D721Med (cell line): ENCODE measurements at places on chromosomes 6 and 20.

DNA sequence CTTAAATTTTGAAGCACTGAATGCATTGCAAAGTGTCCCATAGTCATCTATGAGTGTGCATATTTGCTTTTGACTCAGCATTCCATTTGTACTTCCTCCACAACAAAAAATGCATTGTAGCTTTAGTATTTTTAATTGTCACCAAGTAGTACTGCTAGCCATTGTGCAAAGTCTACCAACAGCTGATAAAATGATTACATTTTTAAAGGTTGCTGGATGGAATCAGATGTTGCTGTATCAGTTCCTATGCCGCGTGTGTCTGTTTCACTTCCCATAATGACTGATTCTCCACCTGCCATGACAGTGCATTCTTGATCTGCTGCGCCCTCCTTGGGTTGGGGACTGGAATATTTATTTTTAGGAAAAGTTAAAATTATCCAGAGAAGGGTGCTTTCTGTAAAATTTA is 41.2 kb downstream of the SLX4IP start:
- no peak for DNase-seq

- DNase-seq: no peak
Measured at GRCh38 chr6:108707328-108707976, 140.8 kb upstream of the ARMC2 start.

GRCh38 chr6:31495580-31495979 is 2.4 kb upstream of the MICB start:
- no peak for DNase-seq

DNA sequence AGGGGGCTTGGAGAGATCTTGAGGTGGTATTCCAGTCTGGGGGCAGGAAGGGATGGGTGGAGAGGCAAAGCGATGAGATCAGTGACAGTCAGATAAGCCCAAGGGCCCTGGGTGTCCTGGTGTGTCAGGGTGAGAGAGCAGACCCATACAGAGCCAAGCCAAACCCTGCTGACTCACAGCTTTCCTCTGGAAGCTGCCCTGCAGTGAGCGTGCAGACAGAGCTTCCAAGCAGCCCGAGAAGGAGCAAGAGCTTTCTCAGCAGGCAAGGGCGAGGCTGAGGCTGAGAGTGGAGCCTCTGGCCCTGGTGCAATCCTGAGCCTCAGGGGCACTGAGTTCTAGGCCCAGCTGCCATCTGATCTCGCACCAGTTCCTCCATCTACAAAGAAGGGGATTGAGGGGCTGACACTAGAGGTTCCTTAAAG is 91.1 kb upstream of the HIVEP1 start:
- no peak for DNase-seq

DNA sequence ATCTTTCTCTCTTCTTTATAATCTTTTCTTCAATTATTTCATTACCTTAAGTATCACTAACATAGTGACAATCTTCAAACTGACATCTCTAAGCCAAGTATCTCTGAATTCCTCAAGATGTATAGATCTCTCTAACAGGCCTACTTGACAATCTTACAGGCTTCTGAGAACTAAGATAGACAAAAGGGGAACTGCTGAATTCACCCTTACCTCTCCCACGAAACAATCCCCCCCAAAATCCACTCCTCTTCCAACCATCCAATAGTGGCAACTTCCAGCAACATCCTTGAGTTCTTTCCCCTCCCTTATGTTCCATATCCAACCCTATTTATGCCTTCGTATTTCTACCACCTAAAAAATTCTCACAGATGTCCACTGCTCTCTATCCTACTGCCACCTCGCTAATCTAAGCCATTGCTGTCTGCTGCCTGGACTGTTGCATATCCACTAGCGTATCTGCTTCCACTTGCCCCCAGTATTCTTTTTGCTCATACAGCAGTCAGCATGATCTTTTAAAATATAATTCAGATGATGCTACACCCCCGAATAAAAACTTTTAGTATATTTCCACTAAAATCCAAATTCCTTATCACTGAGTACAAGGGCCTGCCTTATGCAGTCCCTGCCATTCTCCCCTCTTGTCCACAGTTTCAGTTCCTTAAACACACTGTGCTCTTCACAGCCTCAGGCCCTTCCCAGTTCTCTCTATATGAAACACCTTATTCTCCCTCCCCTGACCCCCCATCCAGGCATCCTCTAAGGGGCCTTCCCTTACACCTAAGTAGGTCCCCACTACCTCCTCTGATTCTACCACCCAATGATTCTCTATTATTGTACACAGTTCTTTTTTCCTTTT is 8.0 kb downstream of the REPS1 start:
- DNase-seq: no peak

DNA sequence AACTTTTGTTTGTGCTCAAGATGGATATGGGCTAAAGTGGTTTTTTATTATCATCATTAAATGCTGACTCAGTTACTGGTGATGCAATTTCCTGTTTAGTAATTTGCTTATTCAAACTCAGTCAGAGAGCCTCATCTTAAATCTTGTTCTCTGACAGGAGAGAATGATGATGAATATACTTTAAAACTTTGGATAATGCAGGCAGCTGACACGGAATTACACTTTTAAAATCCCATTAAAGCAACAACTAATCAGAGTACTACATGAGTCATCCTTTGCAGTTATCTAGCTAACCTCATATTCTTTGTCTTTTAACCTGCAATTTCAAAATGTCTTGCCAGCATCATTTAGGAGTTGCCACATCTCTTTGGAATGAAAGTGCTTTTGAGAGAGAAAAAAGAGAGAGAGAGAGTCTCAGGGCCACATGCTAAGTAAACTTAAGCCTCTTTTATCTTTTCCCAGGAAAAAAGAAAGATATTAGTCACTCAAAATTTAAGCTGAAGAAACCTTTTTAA is 9.2 kb upstream of the C6orf141 start:
- no peak for DNase-seq

- no peak for DNase-seq
Measured at GRCh38 chr6:105851113-105851580, 235.0 kb upstream of the PRDM1 start.

DNA sequence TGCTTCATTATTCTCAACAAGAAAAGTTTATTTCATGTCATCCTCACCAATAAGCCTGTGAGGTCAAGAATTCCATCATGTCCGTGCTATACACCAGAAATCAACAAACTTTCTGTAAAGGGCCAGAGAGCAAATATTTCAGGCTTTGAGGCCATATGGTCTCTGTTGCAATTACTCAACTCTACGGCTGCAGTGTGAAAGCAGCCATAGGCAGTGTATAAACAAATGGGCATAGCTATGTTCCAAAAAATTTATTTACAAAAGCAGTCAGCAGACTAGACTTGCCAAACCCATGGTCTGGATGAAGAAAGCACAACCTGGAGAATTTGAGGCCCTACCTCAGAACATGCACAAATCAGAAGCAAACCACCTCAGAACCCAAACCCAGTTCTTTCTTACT is 118.5 kb downstream of the PCSK2 start:
- DNase-seq: no peak

DNA sequence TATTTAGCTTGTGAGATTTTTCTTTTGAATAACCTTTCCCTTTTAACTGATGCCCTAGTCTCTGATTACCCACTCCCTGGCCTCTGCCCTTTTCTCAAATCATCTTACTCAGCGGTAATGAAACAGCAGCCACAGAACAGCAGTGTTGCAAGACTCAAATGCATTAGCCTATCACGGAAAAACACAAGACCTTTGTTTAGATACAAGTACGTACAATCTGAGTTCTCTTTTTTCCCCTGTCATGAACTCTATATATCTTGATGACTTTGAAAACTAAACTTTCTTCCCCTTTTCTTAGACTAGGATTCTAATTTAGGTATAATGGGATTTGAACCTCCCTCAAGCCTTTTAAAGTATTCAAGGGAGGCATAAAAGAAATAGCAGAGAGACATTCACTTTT is 1034.9 kb downstream of the EYS start:
- DNase-seq: no peak

GRCh38 chr6:34773916-34774315 is 16.6 kb downstream of the SNRPC start:
- no peak for DNase-seq

GRCh38 chr6:41729624-41730023 is 5.8 kb downstream of the TFEB start:
- DNase-seq: no peak

GRCh38 chr20:36162272-36162966 is 7.9 kb downstream of the EPB41L1 start:
- DNase-seq: no peak

- no peak for DNase-seq
Measured at GRCh38 chr20:36865076-36865860, 10.7 kb upstream of the TLDC2 start.

DNA sequence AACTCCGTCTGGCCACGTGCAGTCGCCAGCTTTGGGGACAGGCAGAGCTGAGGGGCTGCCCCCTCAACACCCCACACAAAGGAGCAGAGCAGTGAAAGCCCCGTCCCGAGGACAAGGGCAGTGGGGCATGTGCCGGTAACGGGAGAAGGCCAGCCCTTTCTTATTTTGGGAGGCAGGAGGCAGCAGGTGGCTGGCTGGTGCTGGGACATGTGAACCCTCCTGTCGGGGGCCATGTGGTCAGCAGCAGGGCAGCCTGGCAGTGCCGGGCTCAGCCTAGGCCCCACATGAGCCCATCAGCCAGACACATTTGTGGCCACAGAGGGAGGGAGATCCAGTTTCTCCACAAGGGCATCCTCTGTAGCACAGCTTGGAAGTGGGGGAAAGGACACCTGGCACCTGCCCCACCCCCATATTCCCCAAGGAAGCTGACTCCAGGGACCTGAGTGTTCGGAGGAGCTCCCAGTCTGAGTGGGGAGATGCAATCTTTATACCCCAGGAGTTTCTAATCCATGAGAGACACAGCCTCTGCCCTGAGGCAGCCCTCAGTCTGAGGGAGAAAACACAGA is 137.6 kb downstream of the MRPL14 start:
- DNase-seq: no peak

- no peak for DNase-seq
Measured at GRCh38 chr20:1855109-1855508, 40.1 kb upstream of the SIRPA start.

GRCh38 chr6:2935566-2936291 is 32.6 kb upstream of the SERPINB9 start:
- no peak for DNase-seq

- no peak for DNase-seq
Measured at GRCh38 chr6:36399970-36400369, 12.5 kb upstream of the ETV7 start.

DNA sequence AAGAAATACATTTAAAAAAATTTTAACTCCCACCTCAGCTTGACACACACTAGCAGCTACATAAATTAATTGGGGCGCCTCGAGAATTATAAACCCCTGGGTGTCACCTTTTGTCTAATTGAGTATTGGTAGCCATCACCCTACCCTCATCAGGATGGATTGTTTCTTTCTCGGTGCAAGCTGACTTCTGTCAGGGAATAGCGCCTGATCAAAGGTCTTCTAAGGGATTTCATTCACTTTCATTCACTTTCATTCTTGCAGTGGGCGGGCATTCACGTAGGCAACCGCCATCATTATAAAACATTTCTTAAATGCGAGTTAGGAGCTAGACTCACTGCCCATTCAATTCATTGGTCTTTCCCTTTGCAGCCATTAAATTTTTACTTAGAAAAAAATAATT is 239.2 kb upstream of the SASH1 start:
- DNase-seq: no peak

DNA sequence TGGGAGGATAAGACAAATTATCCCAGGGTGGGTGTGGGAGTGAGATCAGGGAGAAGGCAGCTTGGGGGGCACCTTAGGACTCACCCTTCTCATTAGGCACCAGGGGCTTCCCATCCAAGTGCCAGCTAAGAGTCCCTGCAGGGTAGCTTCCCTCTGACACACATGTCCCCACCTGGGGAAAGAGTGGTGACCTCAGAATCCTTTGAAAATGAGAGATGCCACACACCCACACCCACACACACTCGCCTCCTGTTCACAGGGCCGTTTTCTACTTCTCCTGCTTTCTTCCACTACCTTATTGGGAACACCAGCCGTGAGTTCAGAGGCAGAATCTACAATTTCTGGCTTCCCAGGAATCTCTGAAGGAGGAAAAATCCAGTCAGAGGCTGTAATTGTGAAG is 1.0 kb downstream of the AGER start:
- DNase-seq: no peak

GRCh38 chr20:58880994-58881752 is 28.7 kb downstream of the GNAS start:
- DNase-seq: no peak

- DNase-seq: no peak
Measured at GRCh38 chr6:138001750-138002349, 105.4 kb downstream of the PERP start.

DNA sequence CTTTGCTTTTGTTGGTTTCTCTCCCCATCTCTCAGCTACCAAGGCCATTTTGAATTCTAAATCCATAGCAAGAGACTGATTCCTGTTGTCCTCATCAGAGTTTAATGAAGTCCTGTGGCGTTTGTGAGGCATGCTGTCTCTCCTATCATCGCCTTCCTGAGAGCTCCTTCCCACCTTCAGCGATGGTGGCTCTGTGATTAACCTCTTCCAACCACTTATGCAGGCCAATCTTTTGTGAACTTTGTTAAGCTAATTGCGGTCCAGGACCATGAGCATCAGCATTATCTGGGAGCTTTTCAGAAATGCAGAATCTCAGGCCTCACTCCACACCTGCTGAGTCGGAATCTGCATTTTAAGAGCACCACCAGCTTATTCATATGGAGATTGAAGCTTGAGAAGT is 272.5 kb upstream of the CDYL start:
- no peak for DNase-seq

GRCh38 chr6:30113841-30114240 is 951 bp upstream of the TRIM31 start:
- no peak for DNase-seq

DNA sequence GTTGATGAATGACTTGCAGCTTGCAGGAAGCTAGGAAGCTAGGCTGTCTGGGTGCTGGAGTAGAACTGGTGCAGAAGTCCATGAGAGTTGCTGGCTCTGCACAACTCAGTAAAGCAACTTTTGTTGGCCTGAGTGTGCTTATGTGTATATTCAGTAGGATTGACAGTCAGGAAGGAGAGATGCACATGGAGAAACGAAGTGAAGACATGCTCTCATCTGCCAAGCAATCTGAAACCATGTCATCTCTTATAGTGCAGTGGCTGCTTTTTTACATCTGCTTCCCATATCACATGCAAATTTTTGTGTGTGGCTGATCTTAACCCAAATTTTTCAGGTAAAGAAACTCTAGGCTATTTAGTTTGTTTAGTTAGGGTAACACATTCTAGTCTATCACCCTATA is 252.4 kb upstream of the HS3ST5 start:
- DNase-seq: no peak

- DNase-seq: no peak
Measured at GRCh38 chr6:43724914-43725642, 37.5 kb upstream of the MRPS18A start.

DNA sequence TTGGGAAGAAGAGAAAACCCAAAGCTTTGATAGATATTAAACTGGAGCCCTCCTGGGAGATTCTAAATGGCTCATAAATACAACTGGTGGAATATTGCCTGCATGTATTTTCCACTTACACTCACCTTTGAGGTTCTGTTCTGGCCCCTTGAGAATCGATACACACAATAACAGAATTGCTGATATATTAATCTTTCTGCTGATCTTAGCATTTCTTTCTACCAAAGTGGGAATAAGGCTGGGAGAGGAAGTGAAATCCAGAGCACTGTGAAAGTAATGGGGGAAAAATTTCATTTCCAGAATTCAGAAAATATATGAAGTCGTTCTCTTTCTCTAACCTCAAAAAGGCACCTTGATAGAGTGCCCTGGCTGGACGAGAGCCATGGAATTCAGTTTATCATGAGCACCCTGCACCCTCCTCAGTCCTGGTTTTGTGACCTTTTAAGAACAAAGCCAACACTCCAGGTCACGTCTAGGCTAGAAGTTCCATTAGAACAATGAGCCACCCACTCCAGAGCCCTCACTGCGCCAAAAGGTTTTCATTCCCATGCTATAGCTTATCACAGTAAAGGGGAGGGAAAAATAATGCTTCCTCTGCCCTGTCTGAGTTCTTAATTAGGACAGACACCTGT is 244.5 kb downstream of the CD83 start:
- no peak for DNase-seq
